ENCODE measurements at places on chromosomes 13 and 19. TPM values are rescaled to one million over a fixed set of nuclear protein-coding genes. Genes with fewer than 3 reads are reported as not detected.

IGFL2 gene
- total RNA-seq = not detected

GRCh38 chr19:6063576-6064335, 46.5 kb downstream of the RFX2 start:
- H3K4me3 ChIP-seq = no peak overlapping the region
- no peak for DNase-seq
- peaks cover 92% of the 10 kb centered on the region for H3K4me1 ChIP-seq
- H3K36me3 ChIP-seq = no peaks in the 10 kb centered on the region
- no peaks in the 10 kb centered on the region for H3K27me3 ChIP-seq

FSD1 gene
- not detected for total RNA-seq

SHFL gene
- total RNA-seq = 62.0 TPM

DNA sequence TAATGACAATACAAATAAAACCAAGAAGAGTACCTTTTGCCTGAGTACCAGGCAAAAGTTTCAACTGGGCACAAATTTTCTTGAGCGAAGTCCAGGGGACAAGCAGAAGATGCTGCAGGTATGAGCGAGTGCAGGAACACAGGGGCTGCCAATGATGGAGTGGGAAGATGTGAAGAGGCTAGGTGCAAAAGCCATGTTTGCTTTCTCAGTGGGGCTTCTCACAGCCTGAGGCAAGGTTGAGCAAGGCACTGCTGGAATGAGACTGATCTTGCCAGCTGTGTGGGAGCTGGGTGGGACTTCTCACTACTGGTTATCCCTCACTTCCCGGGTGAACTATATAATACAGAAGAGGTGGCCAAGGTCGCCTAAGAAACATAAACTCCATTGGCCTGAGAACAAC, 1200.7 kb downstream of the SLITRK1 start:
- H3K27ac ChIP-seq = no peak overlapping the region
- no peak overlapping the region for H3K4me3 ChIP-seq
- no peaks in the 10 kb centered on the region for H3K4me1 ChIP-seq

DNA sequence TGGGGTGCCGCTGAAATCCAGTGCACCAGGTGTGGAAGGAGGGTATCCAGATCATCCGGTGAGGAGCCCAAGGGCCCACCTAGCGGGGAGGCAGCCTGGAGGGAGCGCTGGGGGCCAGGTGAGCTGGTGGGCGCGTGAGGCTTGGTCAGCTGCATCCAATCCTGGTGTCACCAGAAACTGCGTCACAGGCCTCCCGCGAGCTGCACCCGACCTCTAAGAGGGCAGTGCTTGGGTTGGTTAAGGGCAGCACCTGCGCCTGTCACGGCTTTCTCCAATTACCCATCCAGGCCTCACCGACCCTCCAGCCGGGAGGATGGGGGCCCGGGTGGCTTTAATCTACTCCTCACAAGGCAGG, 284 bp downstream of the RNF17 start:
- H3K36me3 ChIP-seq = no peaks in the 10 kb centered on the region
- H3K27me3 ChIP-seq = no peaks in the 10 kb centered on the region
- H3K4me3 ChIP-seq = no peak overlapping the region
- H3K27ac ChIP-seq = no peak overlapping the region
- H3K4me1 ChIP-seq = no peaks in the 10 kb centered on the region
- DNase-seq = no peak

- DNase-seq = no peak
- H3K27me3 ChIP-seq = no peaks in the 10 kb centered on the region
- no peaks in the 10 kb centered on the region for H3K4me1 ChIP-seq
- no peak overlapping the region for H3K27ac ChIP-seq
Observed at GRCh38 chr13:39577838-39578491, 25.0 kb downstream of the LHFPL6 start.
